DND-41 (cell line): ENCODE measurements at places on chromosomes 5 and 9.

DNA sequence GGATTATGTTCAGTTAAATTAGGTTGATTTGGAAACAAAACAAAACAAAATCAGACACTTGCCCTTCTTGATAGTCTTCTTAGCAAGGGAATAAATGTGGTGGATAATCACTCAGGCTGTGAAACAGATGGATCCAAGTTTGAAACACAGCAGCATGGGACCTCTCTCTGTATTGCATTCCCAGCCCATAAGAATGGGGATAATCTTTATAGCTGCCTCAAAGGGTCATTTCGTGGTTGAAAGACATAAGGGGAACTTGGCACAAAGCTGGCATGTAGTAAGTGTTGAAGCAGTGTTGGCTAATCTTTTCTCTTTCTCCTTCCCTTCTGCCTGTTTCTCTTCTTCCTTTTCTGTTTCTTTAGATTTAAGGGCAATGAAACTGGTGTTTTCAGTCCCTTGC, 333.9 kb upstream of the TLE4 start:
- no peaks in the 10 kb centered on the region for H3K27me3 ChIP-seq
- H3K4me1 ChIP-seq = no peaks in the 10 kb centered on the region
- no peak overlapping the region for H3K4me3 ChIP-seq
- H3K27ac ChIP-seq = no peak overlapping the region
- no peak for DNase-seq

DNA sequence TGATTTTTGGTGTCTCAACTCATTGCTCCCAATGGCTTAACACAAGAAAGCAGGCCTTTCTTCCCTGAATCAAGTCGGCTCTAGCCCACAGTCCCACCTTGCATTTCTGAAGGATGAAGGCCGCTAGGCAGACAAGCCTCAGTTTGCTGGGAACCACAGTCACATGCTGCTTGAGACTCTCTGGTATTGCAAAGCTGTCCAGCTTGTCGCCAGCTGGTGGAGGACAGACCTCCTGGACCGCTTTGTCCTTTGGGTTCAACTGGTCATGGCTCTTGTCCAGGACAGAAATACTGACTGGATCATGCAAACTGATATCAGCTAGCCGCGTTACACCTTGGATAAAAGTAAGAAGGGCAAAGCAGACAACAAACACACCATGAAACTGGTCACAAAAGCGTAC, 23.1 kb downstream of the DDX31 start:
- H3K4me1 ChIP-seq = no peaks in the 10 kb centered on the region
- peaks cover 91% of the 10 kb centered on the region for H3K36me3 ChIP-seq
- no peak overlapping the region for H3K27ac ChIP-seq
- H3K27me3 ChIP-seq = no peaks in the 10 kb centered on the region
- DNase-seq = no peak

DNA sequence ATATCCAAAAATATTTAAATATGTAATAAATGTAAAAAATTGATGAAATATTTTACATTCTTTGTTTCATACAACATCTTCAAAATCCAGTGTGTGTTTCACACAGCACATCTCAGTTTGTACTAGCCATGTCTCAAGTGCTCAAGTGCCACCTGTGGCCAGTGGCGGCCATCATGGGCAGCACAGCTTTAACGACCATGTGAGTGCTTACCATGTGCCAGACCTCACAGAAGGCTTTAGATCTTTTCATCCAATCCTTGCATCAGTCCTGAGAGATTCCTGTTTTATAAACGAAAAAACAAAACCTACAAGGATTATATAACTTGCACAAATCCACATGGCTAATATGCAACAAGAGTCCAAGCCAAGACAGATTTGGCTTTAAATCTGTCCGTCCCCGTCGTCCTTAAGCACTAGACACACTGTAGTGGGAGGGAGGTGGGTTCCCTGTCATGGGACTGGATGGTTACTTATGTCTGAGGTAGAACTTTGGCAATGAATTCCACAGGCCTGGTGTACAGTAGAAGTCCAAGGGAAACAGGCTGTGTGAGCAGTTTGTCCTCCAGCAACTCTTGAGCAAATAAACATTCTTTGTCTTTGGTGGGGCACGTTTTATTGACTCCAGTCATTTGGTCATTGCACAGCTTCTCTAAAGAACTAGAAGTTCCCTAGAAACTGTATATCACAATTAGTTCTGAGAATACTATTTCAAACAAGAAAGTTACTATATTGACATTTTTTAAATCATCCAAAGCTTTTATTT, 25.0 kb upstream of the F2R start:
- no peaks in the 10 kb centered on the region for H3K36me3 ChIP-seq
- no peaks in the 10 kb centered on the region for H3K4me1 ChIP-seq
- no peak overlapping the region for H3K27ac ChIP-seq
- no peaks in the 10 kb centered on the region for H3K27me3 ChIP-seq
- no peak overlapping the region for H3K4me3 ChIP-seq

- H3K27ac ChIP-seq = no peak overlapping the region
- no peak overlapping the region for H3K4me3 ChIP-seq
- no peaks in the 10 kb centered on the region for H3K4me1 ChIP-seq
- no peaks in the 10 kb centered on the region for H3K36me3 ChIP-seq
These were observed 54.9 kb upstream of the N4BP3 start for GRCh38 chr5:178058321-178059012.

GRCh38 chr5:126219616-126220015, 203.6 kb upstream of the GRAMD2B start:
- no peaks in the 10 kb centered on the region for H3K27me3 ChIP-seq
- DNase-seq = no peak
- no peaks in the 10 kb centered on the region for H3K36me3 ChIP-seq
- no peak overlapping the region for H3K27ac ChIP-seq

- no peaks in the 10 kb centered on the region for H3K36me3 ChIP-seq
- no peak for DNase-seq
- H3K4me1 ChIP-seq = no peaks in the 10 kb centered on the region
These were observed 112.3 kb downstream of the DPYSL3 start for GRCh38 chr5:147397616-147398015.

DNA sequence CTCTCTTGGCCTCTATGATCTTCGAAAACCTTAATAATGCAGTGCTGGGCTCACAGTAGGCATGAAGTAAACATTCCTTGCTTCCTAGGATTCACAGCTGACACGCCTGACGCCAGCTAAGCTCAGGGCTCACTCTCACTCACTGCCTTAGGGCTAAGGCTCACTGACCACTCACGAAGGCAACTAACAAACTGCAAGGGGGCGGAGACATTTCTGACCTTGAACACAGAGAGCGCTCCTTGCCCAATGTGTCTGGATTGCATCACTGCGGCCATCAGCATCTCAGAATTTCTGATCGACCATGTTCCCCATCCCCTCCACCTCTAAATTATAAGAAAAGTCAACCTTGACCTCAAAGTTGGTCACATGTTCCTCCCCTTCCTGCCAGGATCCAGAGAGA, 372.6 kb downstream of the EBF1 start:
- DNase-seq = no peak
- peaks cover 3% of the 10 kb centered on the region; the same call in 1 of the 2 replicates for H3K36me3 ChIP-seq
- no peak overlapping the region for H3K4me3 ChIP-seq

GRCh38 chr5:163504079-163504931, 1.1 kb upstream of the MAT2B start:
- DNase-seq = peak; percentile 38
- H3K36me3 ChIP-seq = no peaks in the 10 kb centered on the region
- peaks cover 31% of the 10 kb centered on the region for H3K4me1 ChIP-seq
- H3K27me3 ChIP-seq = no peaks in the 10 kb centered on the region
- H3K27ac ChIP-seq = peak overlapping the region; percentile 90
- H3K4me3 ChIP-seq = peak overlapping the region; percentile 50

- H3K27me3 ChIP-seq = no peaks in the 10 kb centered on the region
- no peak overlapping the region for H3K27ac ChIP-seq
- no peak overlapping the region for H3K4me3 ChIP-seq
- H3K36me3 ChIP-seq = no peaks in the 10 kb centered on the region
- peak; percentile 45 for DNase-seq
- no peaks in the 10 kb centered on the region for H3K4me1 ChIP-seq
These were observed 900.0 kb upstream of the CDH10 start for GRCh38 chr5:25544652-25545249.

- H3K4me1 ChIP-seq = peaks cover 49% of the 10 kb centered on the region
- peak; percentile 30 for DNase-seq
- H3K36me3 ChIP-seq = no peaks in the 10 kb centered on the region
- peak overlapping the region; percentile 63 for H3K27ac ChIP-seq
- H3K4me3 ChIP-seq = no peak overlapping the region
These were observed 118.2 kb upstream of the HMHB1 start for GRCh38 chr5:143693651-143694252.

GRCh38 chr5:6175172-6175854, 203.0 kb downstream of the MED10 start:
- no peaks in the 10 kb centered on the region for H3K27me3 ChIP-seq
- H3K4me3 ChIP-seq = no peak overlapping the region
- H3K36me3 ChIP-seq = no peaks in the 10 kb centered on the region
- DNase-seq = no peak
- H3K4me1 ChIP-seq = no peaks in the 10 kb centered on the region

GRCh38 chr5:98069876-98070512, 703.5 kb upstream of the RGMB start:
- no peaks in the 10 kb centered on the region for H3K36me3 ChIP-seq
- H3K4me3 ChIP-seq = no peak overlapping the region
- no peak for DNase-seq

DNA sequence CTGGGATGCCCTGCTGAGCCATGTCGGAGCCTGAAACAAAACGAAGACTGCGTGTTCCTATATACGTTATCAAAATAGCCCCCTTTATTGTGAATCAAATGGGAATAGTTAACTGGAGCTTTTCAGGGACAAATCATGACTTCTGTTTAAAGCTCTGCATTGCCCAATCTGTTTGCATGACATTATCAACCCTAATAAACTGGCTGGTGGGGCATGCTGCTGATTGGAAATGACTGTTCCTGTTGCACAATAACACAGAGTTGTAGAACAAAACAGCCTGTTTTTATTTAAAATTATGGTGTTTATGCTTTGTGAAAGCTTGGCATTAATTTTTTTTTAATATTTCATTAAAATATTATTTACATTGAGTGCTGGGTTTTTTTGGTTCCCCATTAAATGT, 215.5 kb downstream of the TMEM167A start:
- H3K36me3 ChIP-seq = no peaks in the 10 kb centered on the region
- H3K4me1 ChIP-seq = no peaks in the 10 kb centered on the region; the same call in 1 of the 2 replicates
- H3K27me3 ChIP-seq = no peaks in the 10 kb centered on the region
- H3K27ac ChIP-seq = no peak overlapping the region
- H3K4me3 ChIP-seq = no peak overlapping the region

- no peak overlapping the region for H3K27ac ChIP-seq
- no peak overlapping the region for H3K4me3 ChIP-seq
- H3K4me1 ChIP-seq = no peaks in the 10 kb centered on the region
These were observed 1491.8 kb upstream of the NUDT12 start for GRCh38 chr5:105054406-105054805.

- H3K4me1 ChIP-seq = no peaks in the 10 kb centered on the region
- no peak for DNase-seq
- no peak overlapping the region for H3K4me3 ChIP-seq
- no peaks in the 10 kb centered on the region for H3K36me3 ChIP-seq
- H3K27me3 ChIP-seq = peaks cover 9% of the 10 kb centered on the region
- no peak overlapping the region for H3K27ac ChIP-seq
These were observed 293.7 kb downstream of the KIF4B start for GRCh38 chr5:155307229-155307628.

DNA sequence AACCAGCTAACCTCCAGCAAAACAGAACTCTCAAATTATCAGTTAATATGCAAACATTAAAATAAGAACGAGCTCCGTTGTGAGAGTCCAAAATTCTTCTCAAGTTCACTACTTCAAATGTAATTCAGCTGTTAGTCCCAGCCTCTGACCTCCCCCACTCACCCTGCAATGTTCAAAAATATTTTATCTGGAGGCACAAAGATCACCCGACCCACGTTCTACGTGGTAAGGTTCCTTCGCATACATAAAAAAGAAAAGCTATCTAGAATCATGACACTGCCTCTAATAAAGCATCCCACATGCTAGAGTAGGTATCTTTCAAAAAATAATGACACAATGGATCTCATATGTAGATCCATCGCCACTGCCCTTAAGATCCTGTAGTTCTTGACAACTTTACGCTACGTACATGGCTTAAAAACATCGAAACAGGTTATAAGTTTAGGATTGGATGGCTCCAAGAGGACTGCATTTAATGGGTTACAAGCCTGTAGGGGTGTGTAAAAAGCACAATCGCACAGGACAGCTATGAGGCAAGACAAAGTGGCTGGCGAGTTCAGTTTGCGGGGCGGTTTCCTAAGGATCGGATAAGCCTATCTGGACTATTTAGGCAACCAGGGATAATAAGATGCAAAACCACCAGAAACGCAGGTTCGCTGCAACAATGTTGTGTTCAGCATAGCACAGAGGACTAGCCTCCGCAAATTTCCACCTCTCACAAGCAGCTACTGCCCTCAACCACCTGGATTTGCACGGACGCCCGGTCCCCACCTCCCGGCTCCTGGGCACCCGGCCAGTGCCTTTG, 969 bp downstream of the CLK4 start:
- peaks cover 4% of the 10 kb centered on the region for H3K27me3 ChIP-seq
- H3K4me3 ChIP-seq = peak overlapping the region; percentile 92
- H3K4me1 ChIP-seq = peaks cover 28% of the 10 kb centered on the region
- H3K27ac ChIP-seq = peak overlapping the region; percentile 87

DNA sequence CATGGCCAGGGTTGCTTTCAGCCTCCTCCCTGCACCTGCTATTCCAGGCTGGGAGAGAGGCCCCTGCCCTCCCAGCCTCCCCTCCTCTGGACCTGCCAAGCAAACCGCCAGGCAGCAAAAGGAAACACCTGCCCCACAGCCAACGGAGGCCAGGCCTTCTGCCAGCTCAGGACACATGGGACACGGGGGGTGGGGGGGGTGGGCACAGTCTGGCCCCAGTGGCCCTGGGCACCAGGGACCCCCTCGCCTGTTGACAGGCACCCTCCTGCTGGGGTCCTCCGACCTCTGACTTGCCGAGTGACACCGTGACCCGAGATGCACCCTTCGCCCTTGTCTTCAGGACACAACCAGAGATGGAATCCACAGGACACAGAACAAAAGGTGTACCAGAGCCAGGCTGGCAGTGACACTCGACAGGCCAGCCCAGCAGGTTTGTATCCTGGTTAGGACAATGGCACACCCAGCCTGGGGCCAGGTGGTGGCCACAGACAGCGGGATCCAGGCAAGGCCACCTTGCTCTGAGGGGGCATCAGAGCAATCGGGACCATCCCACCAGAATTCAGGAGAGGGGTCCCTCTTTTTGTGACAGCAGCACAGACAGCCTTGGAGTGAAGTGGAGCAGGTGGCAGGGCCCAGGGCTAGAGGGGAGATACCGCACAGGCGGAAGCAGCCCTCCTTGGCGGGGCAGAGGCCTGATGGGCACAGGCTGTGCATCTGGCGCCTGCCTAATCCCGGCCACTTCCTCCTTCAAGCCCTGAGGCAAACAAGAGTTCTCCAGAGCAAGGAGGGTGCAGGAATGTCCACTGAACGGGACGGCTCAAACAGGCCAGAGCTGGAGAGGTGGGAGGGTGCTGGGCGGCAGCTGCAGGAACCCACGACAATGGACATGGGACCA, 1.3 kb upstream of the TMEM210 start:
- no peak overlapping the region for H3K4me3 ChIP-seq
- H3K27me3 ChIP-seq = peaks cover 13% of the 10 kb centered on the region
- no peak for DNase-seq
- no peaks in the 10 kb centered on the region for H3K36me3 ChIP-seq
- no peak overlapping the region for H3K27ac ChIP-seq

- H3K4me3 ChIP-seq = no peak overlapping the region
- peak; percentile 35 for DNase-seq
- H3K27ac ChIP-seq = no peak overlapping the region
These were observed 135.9 kb downstream of the COL23A1 start for GRCh38 chr5:178454303-178454702.
